ENCODE measurements at places on chromosomes 1 and 21.

GRCh38 chr1:248813546-248813945 lies 12.2 kb downstream of the SH3BP5L start:
- no peak for DNase-seq

DNA sequence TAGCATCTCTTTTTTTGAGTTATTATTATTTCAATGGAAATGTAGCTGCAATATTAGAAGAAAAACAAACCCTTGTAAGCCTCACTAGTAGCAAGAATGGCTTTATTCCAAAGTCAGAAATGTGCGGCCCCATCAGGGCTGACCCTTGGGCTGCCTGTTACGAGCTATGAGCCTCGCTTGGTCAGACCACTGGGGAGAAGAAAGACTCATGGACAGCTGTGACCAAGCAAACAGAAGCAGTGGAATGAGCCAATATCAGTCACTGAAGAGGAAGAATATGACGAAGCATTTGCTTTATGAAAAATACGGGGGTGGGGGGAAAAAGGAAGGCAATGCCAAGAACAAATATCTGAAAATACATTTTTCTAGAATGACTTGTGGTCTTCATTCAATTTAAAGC lies 504.5 kb downstream of the LMO4 start:
- no peak for DNase-seq

DNA sequence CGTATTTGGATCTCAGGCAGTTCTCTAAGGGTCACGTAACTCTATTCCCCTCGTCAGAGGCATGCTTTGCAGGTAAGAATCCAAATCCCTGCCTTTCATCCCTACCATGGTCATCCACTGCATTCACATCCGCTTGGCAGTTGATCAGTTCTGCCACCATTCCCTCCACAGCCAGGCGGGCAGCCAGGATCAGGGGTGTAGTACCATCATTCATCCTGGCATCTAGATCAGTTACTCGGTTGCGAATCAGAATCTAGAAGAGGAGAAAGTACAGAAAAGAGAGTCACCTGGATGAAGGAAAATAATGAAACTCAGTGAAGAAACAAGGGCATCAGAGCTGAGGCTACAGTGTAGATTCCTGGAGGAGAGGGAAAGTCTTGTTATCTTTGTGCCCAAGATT lies 22.0 kb upstream of the ADAM30 start:
- DNase-seq, result no peak

DNA sequence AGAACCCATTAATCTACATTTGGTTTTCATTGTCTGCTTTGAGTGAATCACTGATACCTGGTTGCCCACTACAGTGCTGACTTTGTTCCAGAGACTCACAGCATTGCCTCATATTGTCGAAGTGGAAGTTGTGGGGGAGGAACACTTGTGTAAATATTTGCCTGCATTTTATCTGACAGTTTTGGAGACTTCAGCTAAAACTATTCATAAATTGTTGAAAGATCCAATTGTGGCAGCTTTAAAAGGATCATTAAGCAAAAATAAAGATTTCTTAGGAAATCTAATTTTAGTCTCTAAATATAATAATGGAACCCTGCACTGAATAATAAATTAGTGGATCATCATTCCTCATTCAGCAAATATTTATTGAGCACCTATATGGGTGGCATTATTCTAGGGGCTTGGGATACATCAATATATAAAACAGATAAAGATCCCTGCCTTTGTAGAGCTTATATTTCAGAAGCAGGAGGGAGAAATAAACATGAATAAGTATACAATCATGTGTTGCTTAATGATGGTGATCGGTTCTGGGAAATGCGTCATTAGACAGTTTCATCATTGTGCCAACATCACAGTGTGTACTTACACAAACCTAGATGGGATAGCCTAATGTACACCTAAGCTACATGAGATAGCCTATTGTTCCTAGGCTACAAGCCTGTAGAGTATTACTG lies 73.5 kb downstream of the OSBPL9 start:
- no peak for DNase-seq

DNA sequence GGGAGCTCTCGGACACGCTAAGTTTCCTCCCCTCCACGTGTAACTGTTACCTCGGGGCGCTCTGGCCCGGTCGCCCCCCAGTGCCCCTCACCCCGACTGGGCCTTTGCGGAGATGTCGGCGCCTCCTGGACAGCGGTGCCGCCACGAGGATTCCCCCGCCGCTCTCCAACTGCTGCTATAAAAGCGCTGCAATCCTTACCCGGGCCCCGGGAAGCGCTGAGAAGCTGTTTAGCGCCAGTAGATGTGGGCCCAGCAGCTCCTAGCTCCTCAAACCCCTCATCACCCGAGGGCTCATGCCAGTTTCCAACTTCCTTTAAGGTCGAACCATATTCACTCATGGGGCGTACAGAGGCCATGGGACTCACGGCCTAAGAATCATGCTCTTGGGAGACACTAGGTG lies 361 bp upstream of the LMX1A start:
- DNase-seq, result no peak

- DNase-seq, result no peak
These were observed 453.2 kb upstream of the VAMP3 start for GRCh38 chr1:7317888-7318287.

- DNase-seq, result no peak
These were observed 801 bp upstream of the GORAB start for GRCh38 chr1:170530972-170531757.

DNA sequence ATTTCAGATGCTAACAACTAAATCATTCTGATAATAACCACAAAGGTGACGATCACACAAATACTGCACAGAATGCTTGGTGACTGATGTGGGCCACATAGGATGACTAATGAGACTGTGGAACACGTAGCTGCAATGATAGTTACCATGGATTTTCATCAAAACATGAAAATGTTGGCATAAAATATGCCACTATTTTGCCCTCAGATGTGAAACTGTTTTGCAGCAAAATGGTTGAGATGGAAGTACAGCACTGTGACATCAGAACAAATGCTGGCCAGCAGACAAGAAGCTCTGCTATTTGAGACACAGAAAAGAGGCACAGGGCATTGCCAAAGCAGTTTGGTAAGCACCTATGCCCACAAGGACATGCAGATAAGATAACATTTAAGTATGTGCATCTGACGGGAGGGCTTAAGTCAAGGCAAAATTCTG lies 83.8 kb downstream of the NIBAN1 start:
- no peak for DNase-seq

- no peak for DNase-seq
These were observed 39.0 kb downstream of the LRP8 start for GRCh38 chr1:53288790-53289429.

GRCh38 chr1:241985787-241986186 lies 13.1 kb downstream of the MAP1LC3C start:
- no peak for DNase-seq

DNA sequence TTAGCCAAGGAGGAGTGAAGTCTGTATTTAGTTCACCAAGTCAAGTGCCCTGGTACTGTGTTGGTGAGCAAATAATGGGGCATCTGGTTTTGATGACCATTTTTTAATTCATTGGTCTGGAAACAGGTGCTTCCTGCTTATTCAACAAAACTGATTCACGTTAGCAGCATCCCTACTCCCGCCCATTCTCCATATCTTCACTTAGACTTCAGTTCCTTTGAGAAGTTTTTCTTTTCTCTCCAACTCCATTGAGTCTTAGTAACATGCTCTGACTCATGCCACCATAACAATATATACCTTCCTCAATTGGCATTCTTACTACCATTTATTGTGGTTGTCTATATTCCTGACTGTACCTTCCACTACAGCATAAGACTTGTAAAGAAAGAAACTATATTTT lies 468.9 kb downstream of the DPYD start:
- no peak for DNase-seq

DNA sequence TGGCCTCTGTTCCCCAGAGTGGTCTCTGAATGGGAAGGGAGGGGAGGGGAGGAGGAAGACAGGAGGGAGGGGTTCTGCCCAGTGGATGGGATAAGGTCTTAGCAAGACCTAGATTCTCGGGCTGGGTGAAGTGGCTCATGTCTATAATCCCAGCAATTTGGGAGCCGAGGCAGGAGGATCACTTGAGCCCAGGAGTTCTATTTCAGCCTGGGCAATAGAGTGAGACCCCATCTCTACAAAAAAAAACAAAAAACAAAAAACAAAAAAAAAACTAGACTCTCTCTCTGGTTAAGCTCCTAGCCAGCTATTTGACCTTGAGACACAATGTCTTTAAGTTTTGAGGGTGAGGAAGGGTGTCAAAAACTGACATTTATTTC lies 11.4 kb downstream of the UQCRHL start:
- DNase-seq, result no peak

DNA sequence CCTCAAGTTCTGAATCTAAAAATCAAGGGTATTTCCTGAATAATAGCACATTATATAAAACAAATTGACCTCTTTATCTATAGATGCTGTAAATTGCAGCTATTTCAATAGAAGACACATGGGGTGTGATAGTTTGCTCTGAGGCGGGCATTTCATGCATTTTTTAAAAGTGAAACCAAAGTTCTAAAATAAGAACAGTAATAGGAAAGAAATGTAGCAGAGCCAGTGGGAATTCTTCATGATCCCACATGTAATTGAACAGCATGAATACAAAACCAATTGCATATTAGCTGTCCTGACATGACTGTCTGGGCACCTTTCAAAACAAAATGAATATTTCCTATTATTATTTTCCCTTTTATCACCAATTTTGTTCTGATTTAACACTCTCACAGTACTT lies 85.0 kb downstream of the RGS21 start:
- DNase-seq, result no peak

DNA sequence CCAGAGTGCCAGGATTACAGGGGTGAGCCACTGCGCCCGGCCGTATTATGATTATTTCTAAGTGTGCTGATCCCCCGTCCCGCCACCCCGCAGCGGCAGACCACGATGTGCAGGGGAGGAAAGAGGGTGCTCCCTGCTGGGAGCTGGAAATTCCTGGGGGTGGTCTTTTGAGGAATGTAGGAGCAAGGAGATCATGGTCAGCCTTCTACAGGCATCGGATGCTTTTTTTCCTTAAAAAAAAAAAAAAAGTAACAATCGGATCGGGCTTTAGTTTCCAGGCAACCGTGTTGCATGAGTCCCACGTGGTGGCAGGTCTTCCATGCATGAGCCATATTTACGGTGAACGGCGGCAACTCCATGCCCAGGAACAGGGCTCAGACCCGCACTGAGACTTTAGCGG lies 74.2 kb upstream of the COX20 start:
- DNase-seq, result no peak

DNA sequence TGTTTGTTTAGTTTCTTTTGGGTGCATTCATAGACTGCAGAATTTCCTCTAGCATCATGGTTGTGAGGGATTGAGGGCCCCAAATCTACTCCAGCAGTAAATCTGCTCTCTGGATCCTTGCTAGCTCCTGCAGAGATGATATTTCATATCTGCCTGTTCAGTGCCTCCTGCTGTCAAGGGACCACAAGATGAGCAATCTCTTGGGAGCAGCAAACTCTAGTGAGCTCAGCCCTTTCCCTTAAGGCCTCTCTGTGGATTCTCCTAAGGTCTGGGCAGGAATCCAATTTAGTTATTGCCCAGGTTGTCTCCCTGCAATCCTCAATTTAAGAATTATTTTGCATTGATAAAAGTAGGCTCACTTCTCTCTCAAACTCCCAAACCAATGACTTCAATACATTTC lies 76.9 kb downstream of the RGS18 start:
- no peak for DNase-seq

- DNase-seq, result no peak
These were observed 26.5 kb downstream of the SCCPDH start for GRCh38 chr1:246750752-246751151.

DNA sequence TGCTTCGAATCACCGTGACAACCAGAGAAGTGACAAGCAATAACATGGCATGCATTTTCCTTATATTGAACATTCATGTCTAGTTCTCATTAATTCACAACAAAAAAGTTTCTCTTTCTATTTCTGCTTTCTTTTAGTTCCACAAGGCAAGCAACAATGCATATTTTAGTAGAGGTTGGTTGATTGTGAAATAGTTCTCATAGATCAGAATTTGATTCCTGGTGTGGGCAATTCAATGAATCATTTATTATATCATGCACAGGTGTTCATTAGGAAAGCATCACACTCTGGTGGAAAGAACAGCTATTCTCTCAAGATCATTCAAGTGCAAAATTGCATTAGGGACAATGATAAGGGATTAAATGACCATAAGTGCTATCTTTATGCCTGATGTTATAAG lies 980.9 kb downstream of the BRINP3 start:
- DNase-seq, result no peak

GRCh38 chr1:184982002-184982954 lies 8.0 kb upstream of the NIBAN1 start:
- DNase-seq, result no peak

GRCh38 chr1:117367046-117368025 lies at the start of gene MAN1A2:
TSS of gene MAN1A2 (plus strand) at chr1:117367449. CDS start at chr1:117368184, 735 bp downstream.
- DNase-seq, result no peak

DNA sequence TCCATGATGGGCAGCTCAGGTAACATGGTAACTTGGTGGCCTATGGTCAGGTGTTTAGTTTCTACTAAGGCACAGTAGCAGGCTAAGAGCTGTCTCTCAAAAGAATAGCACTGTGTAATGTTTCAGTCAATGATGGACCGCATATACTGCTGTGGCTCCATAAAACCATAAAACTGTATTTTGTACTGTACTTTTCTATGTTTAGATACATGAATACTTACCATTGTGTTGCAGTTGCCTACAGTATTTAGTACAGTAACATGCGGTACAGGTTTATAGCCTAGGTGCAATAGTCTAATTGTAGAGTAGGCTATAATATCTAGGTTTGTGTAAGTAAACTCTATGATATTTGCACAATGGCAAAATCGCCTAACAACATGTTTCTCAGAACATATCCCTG lies 50.6 kb downstream of the SLC2A1 start:
- DNase-seq, result no peak

GRCh38 chr1:2862814-2863647 lies 61.5 kb upstream of the TTC34 start:
- no peak for DNase-seq

DNA sequence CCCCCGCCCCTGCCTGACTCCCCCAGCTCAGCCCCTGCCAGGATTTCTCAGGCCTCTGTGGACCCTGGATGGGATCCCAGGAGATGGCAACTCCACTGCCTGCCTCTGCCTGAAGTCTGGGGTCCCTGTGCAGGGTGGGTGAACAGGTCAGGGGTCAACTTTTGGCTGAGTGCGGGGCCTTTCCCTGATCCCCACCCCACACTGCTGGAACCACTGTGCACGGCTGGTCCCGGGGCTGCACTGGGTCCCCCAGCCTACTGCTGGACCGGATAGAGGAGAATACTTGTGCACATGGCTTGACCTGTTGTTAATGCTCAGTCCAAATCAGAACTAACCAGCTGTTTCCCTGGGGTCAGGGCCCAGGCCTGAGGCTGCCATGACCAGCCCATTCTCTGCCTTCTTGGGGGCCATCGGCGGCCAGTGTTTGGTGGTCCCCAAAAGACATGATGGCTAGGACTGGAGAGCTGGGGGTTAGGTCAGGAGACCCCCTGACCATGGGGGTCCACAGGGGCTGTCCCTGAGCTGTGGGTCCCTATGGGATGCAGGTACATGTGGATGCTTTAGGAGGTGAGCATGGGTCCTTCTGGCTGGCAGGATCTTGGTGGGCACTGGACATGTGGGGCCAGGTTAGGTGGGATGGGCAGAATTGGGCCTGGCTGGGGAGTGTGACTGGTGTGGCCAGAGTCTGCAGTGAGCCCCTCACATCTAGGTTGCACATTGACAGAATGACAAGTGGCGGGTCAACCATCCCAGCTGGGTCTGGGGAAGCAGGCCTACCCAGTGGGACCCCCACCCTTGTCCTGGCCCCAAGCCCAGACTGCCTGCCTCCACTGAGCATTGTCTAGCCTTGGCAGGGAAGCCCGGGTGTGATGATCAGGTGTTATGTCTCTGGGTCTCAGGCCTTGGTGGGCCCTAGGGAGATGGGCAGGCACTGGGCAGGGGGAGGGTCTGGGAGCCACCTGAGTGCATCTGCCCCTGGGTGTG lies 19.0 kb upstream of the ZNF678 start:
- no peak for DNase-seq

Data from vagina (tissue), 2 donors.